ENCODE measurements at places on chromosomes 6 and 20.

- DNase-seq, result peak; percentile 86
- H3K36me3 ChIP-seq, result no peaks in the 10 kb centered on the region
- no peaks in the 10 kb centered on the region for H3K27me3 ChIP-seq
- peak overlapping the region; percentile 32 for H3K4me3 ChIP-seq
- H3K4me1 ChIP-seq, result peaks cover 35% of the 10 kb centered on the region
These were observed 21.6 kb downstream of the LY86 start for GRCh38 chr6:6610031-6610591.

GRCh38 chr6:80357674-80358073, 251.2 kb downstream of the BCKDHB start:
- DNase-seq, result no peak
- no peaks in the 10 kb centered on the region for H3K27me3 ChIP-seq
- H3K4me3 ChIP-seq, result no peak overlapping the region

- H3K27me3 ChIP-seq, result no peaks in the 10 kb centered on the region
- no peaks in the 10 kb centered on the region for H3K4me1 ChIP-seq
- no peak for DNase-seq
- H3K4me3 ChIP-seq, result no peak overlapping the region
- no peaks in the 10 kb centered on the region for H3K36me3 ChIP-seq
These were observed 210.7 kb downstream of the BCAS1 start for GRCh38 chr20:53859684-53860083.

- H3K27ac ChIP-seq, result no peak overlapping the region
- no peak overlapping the region for H3K4me3 ChIP-seq
- no peak for DNase-seq
- H3K36me3 ChIP-seq, result no peaks in the 10 kb centered on the region
These were observed 102.3 kb downstream of the CTNNBL1 start for GRCh38 chr20:37796121-37796520.

DNA sequence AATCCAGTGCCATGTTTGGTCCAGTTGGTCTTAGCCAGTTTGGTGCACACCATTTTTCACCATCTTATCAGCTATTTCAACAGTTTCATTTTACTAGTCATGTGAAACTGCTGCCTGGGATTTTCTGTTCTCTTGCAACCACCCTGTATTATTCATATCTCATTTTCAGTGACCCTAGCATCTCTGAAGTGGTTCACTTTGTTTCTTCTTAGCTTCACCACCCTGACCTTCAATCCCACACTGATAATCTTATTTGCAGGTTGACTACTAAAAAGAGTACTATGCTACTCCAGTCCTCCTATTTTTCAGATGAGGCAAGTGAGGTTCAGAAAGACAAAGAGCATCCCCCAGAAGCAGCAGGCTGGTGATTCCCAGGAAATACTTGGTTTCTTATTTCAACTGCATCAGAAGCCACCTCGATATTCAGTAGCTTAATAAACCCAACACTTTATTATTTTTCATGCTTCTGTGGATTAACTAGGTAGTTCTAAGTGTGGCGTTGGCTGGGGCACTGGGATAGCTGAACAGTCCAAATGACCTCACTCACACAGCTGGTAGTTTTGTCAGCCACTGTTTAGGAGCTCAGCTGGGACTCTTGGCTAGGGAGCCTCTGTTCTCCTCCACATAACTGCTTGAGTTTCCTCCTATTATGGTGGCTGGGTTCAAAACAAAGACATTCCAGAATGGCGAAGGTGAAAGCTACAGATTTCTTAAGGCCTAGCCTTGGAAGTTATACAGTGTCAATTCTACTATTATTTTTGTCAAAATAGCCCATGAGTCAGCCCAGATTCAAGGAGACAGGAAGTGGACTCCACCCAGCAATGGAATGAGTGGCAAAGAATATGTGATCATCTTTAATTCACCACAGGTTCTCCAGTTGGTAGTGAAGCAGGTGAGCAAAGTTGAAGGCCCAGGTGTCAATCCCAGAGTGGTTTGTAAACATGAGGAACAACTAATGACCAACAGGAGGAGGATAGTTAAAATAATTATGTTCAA, 40.6 kb downstream of the BPIFB4 start:
- DNase-seq, result no peak
- H3K27ac ChIP-seq, result no peak overlapping the region
- no peak overlapping the region for H3K4me3 ChIP-seq

DNA sequence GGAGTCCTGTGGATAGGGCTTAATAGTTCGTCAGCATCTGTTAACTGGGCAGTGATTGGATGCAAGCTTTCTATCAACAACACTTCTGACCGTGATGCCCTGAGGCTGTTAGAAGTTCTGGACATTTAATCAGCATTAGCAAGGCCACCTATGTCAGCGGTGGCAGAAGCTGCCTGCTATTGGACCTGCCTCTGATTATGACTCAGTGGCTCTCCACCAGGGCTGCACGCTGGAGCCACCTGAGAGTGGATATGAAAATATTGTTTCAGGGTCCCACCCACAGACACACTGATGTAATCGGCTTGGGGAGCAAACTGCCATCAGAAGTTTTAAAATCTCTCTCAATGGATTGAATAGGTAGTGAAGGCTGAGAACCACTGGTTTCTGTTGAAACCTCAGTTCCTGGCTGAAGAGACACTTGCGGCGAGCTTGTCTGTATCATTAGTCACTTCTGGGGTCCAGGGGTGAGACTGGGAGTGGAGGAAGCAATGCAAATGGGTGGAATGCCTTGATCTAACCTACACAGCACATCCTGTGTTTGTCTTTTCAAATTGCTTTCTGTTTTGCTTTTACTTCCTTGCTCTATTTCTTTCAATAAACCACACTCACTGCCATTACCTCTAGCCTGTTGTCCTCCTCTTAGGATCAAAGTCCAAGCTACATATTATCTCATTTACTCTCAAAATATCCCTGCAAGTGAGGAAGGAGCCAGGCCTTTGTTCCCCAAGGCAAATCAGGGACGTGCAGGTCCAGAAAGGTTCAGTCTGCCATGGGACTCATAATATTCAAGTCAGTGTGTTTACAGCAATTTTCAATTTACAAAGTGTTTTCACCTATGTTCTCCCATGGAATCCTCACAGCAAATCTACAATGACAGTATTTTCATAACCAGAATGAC, 4.2 kb downstream of the CLIC5 start:
- H3K27ac ChIP-seq, result peak overlapping the region; percentile 61
- peak overlapping the region; percentile 51 for H3K4me3 ChIP-seq
- no peaks in the 10 kb centered on the region for H3K27me3 ChIP-seq
- H3K4me1 ChIP-seq, result peaks cover 18% of the 10 kb centered on the region
- peak; percentile 83 for DNase-seq
- no peaks in the 10 kb centered on the region for H3K36me3 ChIP-seq

DNA sequence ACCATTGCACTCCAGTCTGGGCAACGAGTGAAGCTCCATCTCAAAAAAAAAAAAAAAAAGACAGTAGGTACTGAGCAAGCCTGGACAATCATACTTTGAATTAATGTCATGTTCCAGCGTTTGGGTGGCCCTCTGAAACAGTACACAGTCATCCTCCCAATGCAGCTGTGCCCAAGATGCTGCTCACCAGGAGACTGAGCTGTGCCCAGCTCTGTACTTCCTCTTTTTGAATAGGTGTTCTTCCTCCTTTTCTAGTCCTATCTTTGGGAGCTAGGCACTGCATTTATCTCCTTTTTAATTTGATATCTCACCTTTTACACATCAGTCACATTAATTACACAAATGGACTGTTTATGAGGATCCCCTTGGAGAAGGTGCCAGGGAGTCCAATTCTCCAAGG, 101.5 kb downstream of the RPP40 start:
- peaks cover 5% of the 10 kb centered on the region for H3K36me3 ChIP-seq
- peaks cover 35% of the 10 kb centered on the region for H3K4me1 ChIP-seq
- no peak overlapping the region for H3K4me3 ChIP-seq
- no peaks in the 10 kb centered on the region for H3K27me3 ChIP-seq
- no peak for DNase-seq

DNA sequence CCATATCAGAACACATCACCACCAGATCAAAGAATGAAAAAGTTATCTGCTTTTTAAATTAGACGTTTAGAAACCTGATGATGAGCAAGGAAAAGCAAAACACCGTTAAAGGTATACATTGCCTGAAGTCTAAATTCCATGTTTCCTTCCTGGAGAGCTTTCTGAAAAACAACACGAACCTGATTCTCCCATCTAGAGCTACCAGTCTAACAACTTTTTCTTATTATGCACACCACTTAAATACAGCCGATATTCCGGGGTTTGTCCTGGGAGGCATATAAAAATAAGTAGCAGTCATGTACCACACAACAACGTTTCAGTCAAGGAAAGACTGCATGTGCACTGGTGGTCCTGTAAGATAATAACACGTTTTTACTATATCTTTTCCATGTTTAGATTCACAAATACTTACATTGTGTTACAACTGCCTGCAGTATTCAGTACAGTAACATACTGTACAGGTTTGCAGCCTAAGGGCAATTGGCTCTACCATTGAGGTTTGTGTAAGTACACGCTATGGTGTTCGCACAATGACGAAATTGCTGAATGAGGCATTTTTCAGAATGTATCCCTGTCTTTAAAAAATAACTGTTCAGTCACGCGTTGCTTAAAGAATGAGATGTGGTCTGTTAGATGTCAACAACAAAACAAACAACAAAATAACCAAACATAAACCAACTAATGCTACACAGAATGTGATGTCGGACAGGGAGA, 19.1 kb upstream of the LYRM2 start:
- H3K27ac ChIP-seq, result no peak overlapping the region
- no peak overlapping the region for H3K4me3 ChIP-seq
- DNase-seq, result no peak
- no peaks in the 10 kb centered on the region for H3K4me1 ChIP-seq
- H3K36me3 ChIP-seq, result peaks cover 4% of the 10 kb centered on the region
- no peaks in the 10 kb centered on the region for H3K27me3 ChIP-seq

DNA sequence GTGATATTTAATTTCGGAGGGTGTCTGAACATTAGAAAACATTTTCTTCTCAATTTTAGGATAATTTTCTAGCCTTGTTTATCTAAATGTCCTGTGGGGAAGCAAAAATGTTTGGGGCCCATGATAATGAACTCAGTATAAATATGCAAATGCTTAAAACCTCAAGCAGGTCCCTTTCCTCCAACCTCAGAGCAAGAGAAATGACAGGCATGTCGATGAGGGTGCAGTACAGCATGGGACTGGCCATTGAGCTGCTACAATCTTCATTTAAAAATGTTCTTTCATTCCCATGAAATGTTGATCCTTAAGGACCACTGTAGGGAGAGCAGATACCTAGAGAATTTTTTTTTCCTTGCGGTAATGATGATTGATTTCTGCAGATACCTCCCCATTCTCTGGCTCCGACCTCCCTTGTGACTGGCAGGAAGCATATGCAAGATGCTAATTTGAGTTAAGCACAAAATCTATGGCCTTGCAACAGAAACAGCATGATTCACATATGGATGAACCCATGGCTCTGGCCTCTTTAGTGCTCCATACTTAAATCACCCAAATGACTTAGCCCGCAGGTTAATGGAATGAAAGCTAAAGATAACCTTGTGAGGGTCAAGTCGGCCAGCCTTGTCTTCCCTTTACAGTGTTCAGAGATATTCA, 243.3 kb downstream of the SOX4 start:
- no peaks in the 10 kb centered on the region for H3K36me3 ChIP-seq
- H3K4me1 ChIP-seq, result no peaks in the 10 kb centered on the region
- no peak overlapping the region for H3K27ac ChIP-seq
- no peak overlapping the region for H3K4me3 ChIP-seq

GRCh38 chr6:157059781-157060180, 263.5 kb downstream of the TMEM242 start:
- no peaks in the 10 kb centered on the region for H3K4me1 ChIP-seq
- DNase-seq, result no peak
- no peak overlapping the region for H3K27ac ChIP-seq
- H3K36me3 ChIP-seq, result no peaks in the 10 kb centered on the region
- no peaks in the 10 kb centered on the region for H3K27me3 ChIP-seq
- H3K4me3 ChIP-seq, result no peak overlapping the region

GRCh38 chr20:24157213-24157612, 168.6 kb upstream of the GGTLC1 start:
- no peak overlapping the region for H3K27ac ChIP-seq
- no peaks in the 10 kb centered on the region for H3K36me3 ChIP-seq
- no peaks in the 10 kb centered on the region for H3K4me1 ChIP-seq
- no peaks in the 10 kb centered on the region for H3K27me3 ChIP-seq

DNA sequence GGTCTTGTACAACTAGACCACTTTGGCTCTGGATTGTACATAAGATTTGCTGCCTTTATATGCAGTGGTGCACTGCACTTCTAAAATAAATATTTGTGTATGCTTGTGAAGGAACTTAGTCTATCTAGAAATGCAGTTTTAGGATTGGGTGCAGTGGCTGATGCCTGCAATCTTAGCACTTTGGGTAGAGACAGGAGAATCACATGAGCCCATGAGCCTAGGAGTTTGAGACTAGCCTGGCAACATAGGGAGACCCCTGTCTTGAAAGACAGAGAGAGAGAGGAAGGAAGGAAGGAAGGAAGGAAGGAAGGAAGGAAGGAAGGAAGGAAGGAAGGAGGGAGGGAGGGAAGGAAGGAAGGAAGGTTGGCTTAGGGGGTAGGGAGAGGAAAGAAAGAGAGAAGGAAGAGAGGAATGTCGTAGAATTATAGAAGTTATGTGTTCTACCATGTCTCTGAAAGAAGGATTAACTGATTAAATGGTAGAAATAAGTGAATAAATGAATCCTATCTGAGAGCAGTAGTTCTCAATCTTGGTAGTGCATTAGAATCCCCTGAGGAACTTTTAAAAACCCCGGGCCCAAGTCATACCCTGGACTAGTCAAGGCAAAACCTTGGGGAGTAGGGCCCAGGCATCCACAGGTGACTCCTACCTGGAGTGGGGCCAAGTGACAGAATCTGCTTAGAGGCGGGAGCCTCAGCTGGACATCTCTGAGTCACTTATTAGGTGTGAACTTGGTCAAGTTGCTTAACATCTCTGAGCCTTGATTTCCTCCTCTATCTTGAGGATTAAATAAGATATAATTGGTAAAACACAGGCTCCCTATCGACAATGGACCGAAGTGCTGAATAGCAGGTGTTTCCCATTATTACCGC, 130.3 kb downstream of the ZNF217 start:
- no peak overlapping the region for H3K4me3 ChIP-seq
- no peaks in the 10 kb centered on the region for H3K4me1 ChIP-seq
- no peak overlapping the region for H3K27ac ChIP-seq
- DNase-seq, result no peak
- H3K36me3 ChIP-seq, result no peaks in the 10 kb centered on the region

DNA sequence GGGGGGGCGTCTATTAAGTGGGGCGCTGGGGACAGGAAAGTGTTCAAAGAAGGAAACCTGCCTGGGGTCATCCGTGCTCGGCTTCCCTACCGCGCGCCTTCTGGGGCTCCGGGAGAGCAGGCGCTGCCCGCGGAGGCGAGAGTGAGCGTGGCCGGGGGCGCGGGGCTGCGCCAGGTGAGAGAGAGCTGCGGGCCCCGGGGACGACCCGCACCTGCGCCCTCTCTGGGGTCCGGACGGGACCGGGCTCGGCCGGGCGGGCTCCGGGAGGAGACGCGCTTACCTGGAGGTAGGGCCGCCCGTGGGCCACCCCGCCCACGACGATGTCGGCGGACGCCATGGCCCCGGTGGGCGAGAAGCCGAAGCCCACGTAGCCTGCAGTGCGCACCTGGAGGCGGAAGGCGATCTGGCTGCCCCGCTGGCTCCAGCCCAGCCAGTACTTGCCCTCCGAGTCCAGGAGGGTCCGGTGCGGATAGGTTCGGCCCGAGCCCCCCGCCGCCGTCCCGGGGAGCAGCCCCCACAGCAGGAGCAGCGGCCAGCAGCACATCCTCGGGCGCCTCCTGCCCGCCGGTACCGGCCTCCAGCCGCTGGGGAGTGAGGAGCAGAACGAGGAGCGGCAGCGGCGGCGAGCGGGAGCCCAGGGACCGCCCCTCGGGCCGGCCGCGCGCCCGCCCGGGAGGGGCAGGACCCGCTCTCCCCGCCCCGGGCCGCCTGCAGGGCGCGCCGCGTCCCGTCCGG, at the start of gene MOXD1:
MOXD1 (minus strand) TSS at position 593 of the 735 bp plus-strand sequence; CDS start at position 544, 49 bp downstream.
- H3K4me1 ChIP-seq, result peaks cover 27% of the 10 kb centered on the region
- H3K4me3 ChIP-seq, result peak within 1 kb of the TSS; percentile 88
- peak; percentile 43 for DNase-seq
- H3K36me3 ChIP-seq, result no peaks in the 10 kb centered on the region
- H3K27me3 ChIP-seq, result no peaks in the 10 kb centered on the region
- H3K27ac ChIP-seq, result no peak within 1 kb of the TSS

All from MM.1S (cell line).